ENCODE measurements at places on chromosomes 3 and 15.

DNA sequence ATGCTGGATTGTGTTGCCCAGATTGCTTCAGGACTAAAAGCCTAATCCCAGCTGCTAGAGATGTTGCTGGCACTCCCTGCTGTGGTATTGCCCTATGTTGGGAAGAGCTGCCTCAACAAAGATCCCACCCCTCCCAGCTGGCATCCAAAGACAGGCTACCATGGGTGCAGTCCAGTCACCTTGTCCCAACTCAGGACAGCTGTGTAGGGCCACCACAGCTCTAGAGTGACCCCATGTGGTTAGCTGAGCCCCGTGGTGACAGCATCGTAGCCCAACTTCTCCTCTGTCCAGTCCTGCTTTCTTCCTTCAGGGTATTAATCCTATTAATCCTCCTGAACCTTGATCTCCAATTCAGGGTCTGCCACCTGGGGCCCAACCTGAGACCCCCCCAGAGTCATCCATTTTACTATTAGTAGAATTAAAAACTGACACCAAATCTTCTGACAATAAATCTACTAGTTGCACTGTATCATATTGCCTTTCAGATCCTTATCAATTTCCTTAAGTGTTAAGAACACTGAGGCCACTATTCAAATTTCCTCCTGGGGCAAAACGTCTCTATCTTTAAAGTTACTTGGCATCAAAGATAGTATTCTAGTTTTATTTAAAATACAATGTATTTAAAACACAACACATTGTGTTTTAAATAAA is 83.5 kb downstream of the AQP9 start:
- DNase-seq = no peak

GRCh38 chr3:140441006-140441405 is 236.9 kb upstream of the TRIM42 start:
- DNase-seq = no peak

- no peak for DNase-seq
Observed at GRCh38 chr3:47940232-47940631, 76.0 kb downstream of the MAP4 start.

DNA sequence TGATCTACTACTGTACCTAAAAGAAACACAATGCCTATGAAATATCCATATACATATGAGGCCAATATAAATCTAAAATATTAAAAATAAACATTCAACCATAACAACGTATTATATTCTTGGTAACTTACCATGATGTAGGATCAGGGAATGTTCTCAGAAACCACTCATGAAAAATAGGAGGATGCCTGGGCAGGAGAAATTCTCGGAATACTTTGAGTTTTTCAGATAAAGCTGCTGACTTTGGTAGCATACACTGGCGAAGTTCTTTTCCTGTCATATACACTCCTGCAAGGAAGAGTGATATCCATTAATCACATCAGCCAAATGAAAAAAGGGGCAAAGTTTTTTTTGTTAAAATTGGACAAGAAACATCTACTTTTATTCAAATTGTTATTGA is 11.3 kb upstream of the XRN1 start:
- DNase-seq = no peak

DNA sequence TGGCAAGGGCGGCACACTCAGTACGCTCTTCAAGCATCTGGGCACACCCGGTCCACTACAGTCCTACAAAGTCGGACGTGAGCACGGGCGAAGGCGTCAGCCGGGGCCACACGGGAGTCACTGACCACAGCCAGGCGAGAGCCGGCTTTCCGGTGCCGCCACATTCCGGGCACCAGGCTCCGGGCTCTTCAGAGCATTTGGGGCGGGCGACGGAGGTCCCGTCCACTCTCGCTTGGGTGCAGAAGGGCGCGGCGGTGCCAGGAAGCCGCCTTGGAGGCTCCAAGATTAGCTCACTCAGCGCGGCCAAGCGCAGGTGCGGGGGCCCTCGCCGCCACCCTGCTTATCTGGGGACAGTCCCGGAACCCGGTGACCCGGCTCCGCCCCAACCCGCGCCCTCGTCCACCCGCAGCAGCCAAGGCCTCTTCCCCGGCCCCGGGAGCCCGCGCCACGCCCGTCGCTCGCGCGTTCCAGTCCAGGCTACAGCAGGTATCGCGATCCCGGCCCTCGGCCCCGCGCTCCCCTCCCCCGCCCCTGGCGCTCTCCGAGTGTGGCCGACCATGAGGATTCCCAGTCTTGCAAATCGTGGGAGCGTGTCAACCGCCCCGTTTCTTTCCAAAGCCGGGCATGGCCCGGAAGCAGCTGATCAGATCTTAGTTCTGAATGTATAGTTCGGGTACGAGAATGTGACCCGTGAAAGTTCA is at the start of gene ADPRH:
TSS of gene ADPRH (plus strand) at position 127 of the 701 bp plus-strand sequence. CDS start 2,678 bp downstream, outside the sequence.
- peak; percentile 60 for DNase-seq

DNA sequence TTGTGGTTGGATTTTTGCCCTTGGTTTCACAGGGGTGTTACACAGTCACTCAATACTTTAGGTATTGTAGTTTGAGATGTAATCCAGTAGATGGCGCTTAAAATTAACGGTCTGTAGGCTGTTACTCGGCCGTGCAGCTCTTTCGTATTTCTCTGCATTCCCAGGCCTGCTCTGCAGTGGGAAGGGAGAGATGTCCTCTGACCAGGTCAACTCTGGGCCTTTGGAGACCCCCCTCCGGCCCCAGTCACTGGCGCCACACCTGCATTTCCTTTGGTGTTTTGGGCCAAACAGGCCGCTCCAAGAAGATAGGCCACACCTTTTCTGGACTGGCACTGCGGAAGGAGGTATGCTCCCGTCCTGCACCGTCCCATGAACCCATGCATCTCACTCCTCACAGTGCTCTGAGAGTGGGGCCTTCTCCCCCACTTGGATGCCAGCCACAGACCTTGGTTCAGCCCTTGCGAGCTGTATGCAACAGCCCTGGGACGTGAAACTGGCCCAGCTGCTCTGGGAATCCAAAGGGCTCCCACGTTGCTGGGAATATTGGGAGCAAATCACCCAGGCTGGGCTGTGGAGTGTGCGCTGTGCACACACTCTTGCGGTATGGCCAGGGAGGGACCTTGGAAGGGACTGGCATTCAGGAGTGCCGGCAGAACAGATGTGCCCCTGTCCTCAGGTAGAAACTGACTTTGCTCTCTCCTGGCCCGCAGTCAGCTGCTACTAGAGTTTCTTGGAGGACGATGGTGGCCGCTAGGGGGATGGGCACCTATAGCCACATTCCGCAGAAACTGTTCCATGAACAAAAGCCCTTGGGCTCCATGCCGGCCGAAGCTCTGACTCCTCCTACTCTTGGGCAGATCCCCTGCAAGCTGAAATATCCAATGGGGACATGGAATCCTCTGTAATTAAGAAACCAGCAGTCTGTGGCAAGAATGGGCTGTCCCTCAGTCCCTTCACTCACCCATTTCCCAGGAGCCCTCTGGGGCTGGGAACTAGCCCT is 410.5 kb upstream of the CADM2 start:
- DNase-seq = peak; percentile 24

- peak; percentile 43 for DNase-seq
Observed at GRCh38 chr15:75694241-75695182, 18.1 kb downstream of the CSPG4 start.

DNA sequence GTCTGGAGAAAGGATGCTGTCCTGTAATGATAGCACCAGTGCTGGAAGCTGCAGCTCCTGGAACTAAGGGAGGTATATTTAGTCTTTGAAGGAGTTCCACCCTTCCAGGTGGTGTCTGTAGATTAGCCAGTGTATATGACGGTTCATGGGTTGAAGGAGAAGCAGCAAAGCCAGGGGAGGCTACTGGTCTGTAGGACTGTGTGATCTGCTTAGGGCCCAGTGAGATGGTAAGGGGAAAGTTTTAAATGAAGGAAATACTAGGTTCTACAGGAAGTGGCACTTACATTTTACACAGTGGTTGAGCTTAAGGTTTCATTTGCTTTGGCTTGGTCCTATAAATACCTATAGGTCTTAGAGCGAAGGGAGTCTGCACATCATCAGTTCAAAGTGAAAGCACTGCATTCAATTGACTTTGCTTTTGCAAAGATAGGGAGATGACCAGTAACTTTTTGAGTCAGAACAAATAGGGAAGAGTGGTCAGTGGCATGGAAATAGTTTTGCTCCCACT is 5.6 kb downstream of the SLC25A38 start:
- no peak for DNase-seq

DNA sequence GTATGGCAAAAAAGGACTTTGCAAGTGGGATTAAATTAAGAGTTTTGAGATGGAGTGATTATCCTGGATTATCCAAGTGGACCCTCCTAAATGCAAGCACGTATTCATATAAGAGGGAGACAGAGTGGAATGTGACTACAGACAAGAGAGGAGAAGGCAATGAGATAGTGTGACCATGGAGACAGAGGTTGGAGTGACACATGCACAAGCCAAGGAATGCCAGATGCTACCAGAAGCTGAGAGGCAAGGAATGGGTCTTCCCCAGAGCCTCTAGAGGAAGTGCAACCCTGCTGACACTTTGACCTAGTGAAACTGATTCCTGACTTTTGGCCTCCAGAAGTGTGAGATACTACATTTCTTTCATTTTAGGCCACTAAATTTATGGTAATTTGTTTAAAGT is 117.2 kb downstream of the UACA start:
- no peak for DNase-seq

- no peak for DNase-seq
Observed at GRCh38 chr3:13208706-13209633, 135.7 kb upstream of the IQSEC1 start.

GRCh38 chr3:194960446-194961032 is 274.9 kb downstream of the FAM43A start:
- DNase-seq = no peak

DNA sequence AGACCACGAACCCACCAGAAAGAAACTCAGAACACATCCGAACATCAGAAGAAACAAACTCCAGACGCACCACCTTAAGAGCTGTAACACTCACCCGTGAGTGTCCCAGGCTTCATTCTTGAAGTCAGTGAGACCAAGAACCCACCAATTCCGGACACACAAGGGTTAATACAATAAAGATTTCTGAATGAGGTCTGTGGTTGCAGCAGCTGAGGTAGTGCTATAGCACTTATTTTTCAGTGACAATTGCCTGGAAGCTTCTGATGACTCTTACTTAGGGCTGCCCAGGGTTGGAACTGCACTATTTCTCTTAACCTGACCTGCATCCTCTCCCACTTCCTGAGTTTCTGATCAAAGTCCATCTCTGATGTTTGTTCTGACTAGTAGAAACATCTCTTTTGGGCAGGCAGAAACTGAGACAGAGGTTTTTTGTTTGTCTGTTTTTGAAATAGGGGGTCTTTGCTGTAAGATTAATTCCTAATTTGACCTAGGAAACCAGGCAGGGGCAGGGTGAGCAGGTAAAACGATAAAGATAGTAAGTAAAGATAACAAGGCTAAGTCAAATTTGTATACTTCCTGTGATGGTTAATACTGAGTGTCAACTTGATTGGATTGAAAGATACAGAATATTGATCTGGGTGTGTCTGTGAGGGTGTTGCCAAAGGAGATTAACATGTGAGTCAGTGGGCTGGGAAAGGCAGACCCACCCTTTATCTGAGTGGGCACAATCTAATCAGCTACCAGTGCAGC is 169.1 kb downstream of the GAP43 start:
- no peak for DNase-seq
